ENCODE measurements at places on chromosomes 2 and 18.

GRCh38 chr2:20182241-20182931 is 42.5 kb downstream of the SDC1 start:
- DNase-seq = no peak

- no peak for DNase-seq
Measured at GRCh38 chr2:120876526-120877280, 141.0 kb downstream of the GLI2 start.

DNA sequence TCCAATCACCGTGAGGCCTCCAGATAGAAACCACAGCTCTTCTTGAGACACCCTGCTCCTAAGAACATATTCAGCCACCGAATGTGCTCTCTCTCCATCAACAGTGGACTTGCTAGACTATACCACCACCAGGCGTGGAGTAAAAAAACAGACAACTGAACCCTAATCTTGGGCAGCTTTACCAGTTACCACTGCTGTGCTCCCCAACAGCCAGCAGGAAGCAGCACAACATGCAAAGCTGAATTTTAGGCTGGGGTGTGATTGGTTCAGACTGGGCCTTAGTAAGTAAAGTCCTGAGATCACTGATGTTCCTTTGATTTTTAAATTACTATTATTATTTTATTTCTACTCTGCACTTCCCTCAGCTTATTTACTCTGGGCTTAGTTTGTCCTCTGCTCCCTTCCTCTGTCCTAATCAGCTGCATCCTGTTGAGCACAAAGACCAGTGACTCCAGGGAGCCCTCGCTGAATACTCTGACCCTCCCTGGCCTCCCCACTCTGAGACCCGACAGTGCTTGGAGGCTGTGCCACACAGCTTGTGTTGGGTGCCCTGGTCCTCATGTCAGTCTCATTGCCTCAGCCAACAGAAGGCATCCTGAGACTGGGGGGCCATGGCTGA is 21.9 kb downstream of the MRPL35 start:
- no peak for DNase-seq

DNA sequence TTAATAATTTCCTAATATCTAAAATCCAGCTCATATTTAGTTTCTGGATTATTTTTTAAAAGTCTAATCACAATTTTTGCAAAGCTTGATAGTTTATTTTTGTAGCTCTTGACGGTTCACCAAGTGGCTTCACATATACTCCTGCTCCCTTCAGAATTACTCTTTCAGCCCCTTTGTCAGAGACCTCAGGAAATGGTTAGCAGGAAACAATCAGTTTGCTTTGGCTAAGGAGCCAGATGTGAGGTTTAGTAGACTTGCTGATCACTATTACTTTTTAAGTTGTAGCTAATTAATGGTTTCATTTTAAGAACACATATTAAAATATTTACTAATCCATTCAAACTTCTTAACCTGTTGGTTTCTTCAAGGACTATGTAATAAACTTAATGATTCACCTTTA is 2.3 kb downstream of the RBBP8 start:
- no peak for DNase-seq

DNA sequence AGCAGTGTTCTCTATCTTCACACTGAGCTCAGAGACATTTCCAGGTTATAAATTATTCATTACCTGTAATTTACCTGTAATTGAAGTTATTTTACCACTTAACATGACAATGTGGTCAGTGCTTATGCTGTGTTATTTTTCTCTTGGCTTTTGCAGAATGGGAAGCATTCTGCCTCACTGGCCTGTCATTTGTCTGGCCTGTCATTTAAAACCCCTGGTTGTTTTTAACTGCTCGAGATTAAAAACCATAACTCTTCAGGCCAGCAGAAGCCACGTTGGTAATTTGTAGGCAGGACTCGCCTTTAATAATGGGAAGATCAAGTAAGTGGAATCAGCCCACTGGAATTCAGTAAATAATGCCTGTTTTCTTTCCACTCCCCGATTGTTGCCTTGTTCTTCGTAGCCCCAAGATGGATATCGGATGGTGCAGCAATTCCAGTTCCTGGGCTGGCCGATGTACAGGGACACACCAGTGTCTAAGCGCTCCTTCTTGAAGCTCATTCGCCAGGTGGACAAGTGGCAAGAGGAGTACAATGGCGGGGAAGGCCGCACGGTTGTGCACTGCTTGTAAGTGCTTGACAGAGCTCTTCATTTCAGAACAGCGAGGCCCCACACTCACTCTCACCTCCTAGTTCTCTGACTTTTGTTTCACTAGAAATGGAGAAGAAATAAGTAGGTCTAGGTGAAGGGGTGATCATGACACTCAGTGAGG is 222.4 kb upstream of the RAB12 start:
- no peak for DNase-seq
